ENCODE measurements at places on chromosomes 12 and 14.
A peak's percentile ranks its signal among the peaks of the same experiment; 100 is the strongest.

DNA sequence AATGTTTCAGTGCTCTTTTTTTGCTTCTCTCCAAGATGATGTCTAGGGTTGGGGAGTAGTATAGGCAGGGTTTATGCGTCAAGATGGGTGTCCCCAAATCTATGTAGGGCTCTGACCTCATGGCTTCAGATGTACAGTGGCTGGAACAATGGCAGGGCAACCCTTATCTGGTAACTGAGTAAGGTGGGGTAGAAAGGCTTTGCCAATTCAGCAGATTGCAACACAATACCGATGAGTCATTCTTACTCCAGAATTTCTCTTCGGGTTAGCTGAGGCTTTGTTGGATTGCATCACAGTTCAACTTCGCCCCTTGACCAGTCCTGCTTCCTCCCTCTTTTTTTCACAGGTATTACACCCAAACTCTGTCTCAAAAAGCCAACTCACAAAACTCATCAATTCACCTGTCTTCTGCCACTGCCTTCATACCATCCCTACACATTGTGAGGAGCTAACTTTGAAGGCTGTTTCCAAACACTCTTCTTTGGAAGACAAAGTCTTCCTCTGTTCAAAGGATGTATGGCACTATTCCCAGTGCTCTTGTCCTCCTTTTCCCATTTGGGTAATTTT, 190.2 kb upstream of the CNOT2 start:
- peak; percentile 5 for DNase-seq

- no peak for DNase-seq
Measured at GRCh38 chr14:64591809-64592208, 42.0 kb downstream of the PPP1R36 start.

DNA sequence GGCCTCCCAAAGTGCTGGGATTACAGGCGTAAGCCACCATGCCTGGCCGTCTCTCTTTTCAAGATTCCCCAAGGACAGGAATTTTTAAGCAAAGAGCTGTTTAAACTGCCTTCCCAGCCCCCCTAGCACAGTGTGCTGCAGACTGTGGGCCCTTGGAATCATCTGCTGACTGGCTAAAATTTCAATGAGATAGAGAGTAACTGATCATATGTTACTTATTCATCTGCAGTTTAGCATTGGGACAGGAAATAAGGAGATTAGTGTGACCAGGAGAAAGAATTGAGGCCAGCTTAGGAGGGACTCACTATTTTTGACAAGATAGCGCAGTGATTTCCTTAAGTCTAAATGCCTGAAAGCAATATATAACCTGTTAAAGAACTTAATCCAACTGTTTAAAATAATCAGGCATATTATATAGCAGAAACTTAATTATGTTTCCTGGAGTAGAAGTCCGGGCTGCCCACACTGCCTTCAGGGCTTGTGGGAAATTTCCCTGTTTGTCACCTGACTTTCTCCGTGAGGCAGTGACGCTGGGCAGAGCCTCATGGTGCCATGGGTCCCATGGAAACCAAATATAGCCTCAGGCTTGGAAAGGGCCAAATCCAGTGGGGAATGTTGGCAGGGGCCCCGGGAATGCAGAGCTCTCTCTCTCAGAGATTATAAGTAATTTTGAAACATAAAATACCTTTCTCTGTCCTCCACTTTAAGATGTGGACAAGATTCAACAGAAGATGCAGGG, 22.8 kb upstream of the CEBPE start:
- DNase-seq, result no peak

DNA sequence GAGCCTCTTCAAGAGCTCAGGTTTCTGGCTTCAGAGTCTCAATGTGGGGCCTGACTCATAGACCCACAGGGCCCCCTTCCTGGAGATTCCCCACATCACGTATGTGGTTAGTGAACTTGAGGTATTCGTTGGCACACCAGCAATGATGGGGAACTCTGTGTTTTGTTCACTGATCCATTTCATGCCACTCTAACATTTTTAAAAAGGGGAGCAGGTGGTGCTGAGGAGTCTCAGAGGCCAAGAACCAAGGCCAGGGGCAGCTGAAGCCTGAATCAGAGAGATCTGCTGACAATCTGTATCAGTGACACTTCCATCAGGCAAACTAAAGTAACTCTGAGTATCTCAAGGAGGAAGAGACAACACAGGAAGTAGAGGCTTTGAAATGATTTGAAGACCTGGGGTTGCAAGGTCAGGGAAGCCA, 323.4 kb downstream of the VRK1 start:
- no peak for DNase-seq

- DNase-seq, result no peak
Measured at GRCh38 chr12:51971679-51972421, 20.4 kb downstream of the ACVR1B start.

GRCh38 chr14:101246894-101247841, 314.1 kb upstream of the DIO3 start:
- DNase-seq, result no peak

- no peak for DNase-seq
Measured at GRCh38 chr14:106670011-106670410, 1143.6 kb downstream of the TMEM121 start.

DNA sequence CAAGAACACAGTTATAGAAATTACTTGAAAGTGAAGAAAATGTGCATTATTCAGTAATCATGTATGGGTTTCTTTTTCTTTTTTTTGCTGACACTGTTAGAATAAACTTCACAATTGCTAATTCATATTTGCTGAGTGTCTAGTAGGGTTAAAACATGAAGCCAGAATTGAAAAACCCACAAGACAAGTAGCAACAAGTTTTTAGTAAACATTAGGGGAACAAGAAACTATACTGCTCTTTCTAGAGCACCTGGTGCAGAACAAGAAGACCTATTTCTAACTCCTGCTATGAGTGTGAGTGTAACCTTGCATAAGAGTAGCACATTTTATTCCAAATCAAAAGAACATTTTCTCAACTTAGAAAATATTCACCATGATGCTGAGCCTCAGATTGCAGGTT, 83.2 kb downstream of the ITPR2 start:
- DNase-seq, result no peak

- DNase-seq, result no peak
Measured at GRCh38 chr12:66885115-66885875, 206.4 kb upstream of the GRIP1 start.

Measured in frontal cortex (tissue), 4 donors.